Ammon's horn (tissue), 1 donor: ENCODE measurements at places on chromosomes 1 and 21.
A peak's percentile ranks its signal among the peaks of the same experiment; 100 is the strongest.

- no peak for DNase-seq
These were observed 38.9 kb downstream of the S1PR1 start for GRCh38 chr1:101275672-101276071.

GRCh38 chr1:24995140-24995539 is 65.1 kb upstream of the RUNX3 start:
- DNase-seq, result no peak

DNA sequence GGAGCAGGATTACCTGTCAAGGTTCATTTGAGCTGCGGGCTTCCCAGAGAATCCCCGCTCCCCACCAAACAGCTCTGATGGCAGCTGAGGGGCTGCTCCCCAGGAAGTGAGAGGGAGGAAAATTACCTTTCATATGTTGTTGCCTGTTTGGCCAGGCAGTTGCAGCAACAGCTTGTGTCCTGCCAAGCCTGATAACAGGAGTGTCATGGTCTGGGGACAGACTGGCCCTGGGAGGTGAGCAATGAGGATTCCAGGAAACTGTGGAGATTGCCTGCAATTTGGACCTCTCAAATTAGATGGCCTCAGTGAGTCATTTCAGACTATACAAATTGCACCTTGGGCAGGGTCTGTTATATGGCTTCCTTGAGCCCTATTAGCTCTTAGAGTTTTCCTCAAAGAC is 189.3 kb downstream of the PTPRU start:
- no peak for DNase-seq

DNA sequence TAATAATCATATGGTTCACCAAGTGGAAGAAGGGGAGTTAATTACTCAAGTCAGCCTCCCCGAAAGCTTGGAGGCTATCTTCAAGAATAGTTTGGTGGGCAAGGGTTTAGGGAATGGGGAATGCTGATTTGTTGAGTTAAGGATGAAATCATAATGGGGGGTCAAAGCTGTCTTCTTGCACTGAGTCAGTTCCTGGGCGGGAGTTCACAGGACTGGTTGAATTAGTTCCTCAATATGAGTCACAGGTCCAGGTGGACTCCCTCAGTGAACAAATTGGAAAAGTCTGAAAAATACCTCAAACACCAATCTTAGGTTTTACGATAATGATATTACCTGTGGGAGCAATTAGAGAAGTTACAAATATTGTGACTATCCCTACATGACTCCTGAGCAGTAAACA is 115.2 kb upstream of the COA6 start:
- no peak for DNase-seq

- peak; percentile 51 for DNase-seq
These were observed 273.2 kb downstream of the USP25 start for GRCh38 chr21:16002874-16003466.

DNA sequence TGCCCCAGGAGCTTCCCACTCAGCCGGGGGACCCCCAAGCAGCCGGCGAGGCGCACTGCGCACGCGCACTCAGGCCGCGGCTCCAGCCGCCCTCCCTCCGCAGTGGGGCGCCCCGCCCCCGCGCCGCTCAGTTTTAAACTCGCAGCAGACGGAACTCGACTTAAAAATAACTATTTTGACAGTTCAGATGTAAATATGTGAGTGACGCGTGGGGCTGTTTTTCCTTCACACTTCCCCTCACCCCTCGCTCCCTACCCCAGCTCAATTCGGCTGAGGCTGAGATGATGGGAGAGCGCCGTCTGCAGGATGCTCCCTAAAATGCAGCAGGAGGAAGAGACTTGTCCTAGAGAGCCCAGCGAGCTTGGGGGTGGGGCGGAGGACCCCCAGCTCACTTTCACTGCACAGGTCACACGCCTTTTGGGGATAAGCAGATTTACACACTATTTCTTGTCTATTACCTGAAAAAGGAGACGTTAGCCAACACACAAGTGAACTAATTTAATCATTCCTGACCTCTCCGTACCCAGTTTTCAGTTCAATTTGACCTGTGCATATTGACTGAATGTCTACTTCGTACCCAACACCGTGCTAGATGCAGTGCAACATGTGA is 8.9 kb upstream of the LEMD1 start:
- peak; percentile 81 for DNase-seq

DNA sequence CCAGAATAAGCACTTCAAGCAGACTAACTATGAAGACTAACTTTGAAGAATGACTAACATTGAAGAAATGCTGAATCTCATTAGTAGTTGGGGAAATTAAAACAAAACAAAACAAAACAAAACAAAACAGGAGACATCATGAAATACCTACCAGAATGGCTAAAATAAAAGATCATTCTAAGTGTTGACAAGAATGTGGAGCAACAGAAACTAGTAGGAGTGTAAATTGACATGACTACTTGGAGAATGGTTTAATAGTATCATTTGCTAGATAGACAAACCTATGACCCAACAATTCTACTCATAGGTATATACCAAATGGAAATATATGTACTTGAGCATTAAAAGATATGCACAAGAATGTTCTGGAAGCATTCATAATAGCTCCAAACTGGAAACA is 18.9 kb upstream of the ZFP69B start:
- DNase-seq, result no peak

GRCh38 chr1:21930080-21930571 is 7.0 kb downstream of the HSPG2 start:
- DNase-seq, result no peak

GRCh38 chr1:178934546-178934945 is 63.7 kb upstream of the ANGPTL1 start:
- no peak for DNase-seq
